ENCODE measurements at places on chromosomes 1 and 21.

DNA sequence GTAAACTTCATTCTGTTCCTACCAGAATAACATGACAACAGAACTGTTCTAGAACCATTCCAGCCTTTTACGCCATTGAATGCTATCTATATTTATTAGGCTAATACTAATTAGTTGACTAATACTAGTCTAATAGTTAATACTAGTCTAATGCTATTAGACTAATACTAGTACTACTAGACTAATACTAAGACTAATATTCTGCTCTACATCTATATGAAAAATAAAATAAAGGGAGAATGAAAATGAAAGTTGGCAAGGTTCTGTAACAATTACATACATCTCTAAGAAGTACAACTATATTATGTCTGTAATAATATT lies 40.9 kb upstream of the LRRC8B start:
- DNase-seq = no peak

GRCh38 chr21:41766883-41767605 lies at the start of gene RIPK4:
Gene RIPK4, minus strand, starts transcription at chr21:41767052. Its CDS starts 11 bp downstream, at chr21:41767041.
- peak; percentile 61 for DNase-seq

- peak; percentile 15 for DNase-seq
Measured at GRCh38 chr1:119779869-119780356, 11.2 kb upstream of the HMGCS2 start.

- DNase-seq = peak; percentile 31
Measured at GRCh38 chr1:167635156-167635648, 5.2 kb downstream of the RCSD1 start.

DNA sequence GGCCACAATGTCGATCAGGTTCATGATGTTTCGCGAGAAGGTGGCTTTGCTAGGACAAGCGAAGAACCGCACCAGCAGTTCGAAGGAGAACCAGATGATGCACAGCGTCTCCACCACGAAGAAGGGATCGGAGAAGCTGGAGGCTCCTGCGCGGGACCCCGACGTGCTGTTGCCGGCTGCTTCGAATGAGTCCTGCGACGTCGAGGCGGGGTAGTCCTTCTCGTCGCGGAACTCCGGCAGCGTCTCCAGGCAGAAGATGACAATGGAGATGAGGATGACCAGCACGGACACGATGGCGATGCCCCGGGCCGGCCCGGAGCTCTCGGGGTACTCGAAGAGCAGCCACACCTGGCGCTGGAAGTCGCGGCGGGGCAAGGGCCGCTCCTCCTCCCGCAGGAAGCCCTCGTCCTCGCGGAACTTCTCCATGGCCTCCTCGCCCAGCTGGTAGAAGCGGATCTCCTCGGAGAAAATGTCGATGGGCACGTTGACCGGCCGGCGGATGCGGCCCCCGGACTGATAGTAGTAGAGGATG lies 869 bp downstream of the KCNA3 start:
- no peak for DNase-seq

DNA sequence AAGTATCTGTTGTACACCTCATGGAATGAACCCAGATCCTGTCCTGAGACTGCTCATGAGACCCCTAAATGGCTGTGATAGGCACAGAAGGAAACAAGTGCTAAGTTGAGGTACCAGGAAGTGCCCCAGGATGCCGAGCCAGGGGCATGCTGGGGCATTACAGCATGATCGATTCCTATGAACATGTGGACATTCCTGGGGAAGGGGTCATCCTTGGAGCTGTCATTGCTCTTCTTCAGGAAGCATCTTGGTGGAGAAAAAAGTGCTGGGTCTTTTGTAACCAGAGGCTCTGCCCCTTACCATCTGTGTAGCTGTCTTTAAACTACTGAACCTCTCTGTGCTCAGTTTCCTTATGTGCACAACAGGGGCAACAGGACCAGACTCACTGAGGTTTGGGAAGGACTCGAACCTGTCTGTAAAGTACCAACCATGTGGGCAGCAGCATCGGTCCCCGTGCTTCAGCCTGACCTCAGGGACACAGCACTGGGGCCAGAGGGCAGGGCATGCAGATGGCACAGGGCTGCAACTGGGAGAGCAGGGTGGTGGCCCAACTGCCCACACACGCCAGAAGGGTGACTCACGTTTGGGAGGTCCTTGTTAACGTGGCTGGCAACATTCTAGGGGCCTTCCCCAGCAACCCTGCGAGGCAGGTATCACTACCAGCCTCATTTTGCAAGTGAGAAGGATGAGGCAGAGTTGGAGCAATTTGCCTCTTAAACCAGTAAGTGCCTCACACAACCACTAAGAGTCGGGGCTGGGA lies 142.3 kb upstream of the EDN2 start:
- DNase-seq = peak; percentile 69

All from fibroblast of skin of back (primary cell).